Fibroblast of the aortic adventitia (primary cell): ENCODE measurements at places on chromosomes 13 and 19. TPM values are rescaled to one million over a fixed set of nuclear protein-coding genes. Genes with fewer than 3 reads are reported as not detected.
A peak's percentile ranks its signal among the peaks of the same experiment; 100 is the strongest.

TRAPPC6A gene
- 6.9 and 10.1 TPM in 2 replicates for total RNA-seq

DNA sequence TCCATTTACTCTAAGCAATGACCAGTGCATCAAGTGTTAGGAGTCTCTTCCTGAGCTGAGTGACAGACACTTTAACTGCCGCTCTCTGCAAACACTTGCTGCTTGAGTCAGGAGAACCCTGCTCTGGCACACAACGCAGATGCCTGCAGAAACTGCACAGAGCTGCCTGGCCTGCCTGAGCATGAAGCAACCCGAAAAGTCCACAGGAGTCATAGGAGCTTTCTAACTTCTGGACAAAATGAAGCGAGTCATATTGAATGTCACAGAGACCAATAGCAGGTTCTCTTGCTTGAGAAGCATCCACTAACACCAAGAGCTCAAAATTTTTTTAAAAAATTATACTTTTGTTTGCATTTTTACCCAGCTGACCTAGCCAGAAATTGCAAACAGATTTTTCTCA is 232.4 kb downstream of the LHFPL6 start:
- peak; percentile 34 for DNase-seq

GRCh38 chr13:44540761-44541434 is 35.2 kb downstream of the TSC22D1 start:
- no peak for DNase-seq

DZIP1 gene
- total RNA-seq, result 20.1 and 37.3 TPM in 2 replicates

CYP4F8 gene
- not detected in 2 replicates for total RNA-seq

- DNase-seq, result peak; percentile 58
These were observed at the start of gene MAST3 for GRCh38 chr19:18097217-18097992. Gene MAST3, plus strand, starts transcription at chr19:18097778. Its CDS starts 15 bp downstream, at chr19:18097793.

GRCh38 chr19:46533078-46533620 is 37.5 kb upstream of the PNMA8B start:
- no peak for DNase-seq

NRTN gene
- 0.09 TPM in 1 of 2 replicates, not detected in the other for total RNA-seq

DNA sequence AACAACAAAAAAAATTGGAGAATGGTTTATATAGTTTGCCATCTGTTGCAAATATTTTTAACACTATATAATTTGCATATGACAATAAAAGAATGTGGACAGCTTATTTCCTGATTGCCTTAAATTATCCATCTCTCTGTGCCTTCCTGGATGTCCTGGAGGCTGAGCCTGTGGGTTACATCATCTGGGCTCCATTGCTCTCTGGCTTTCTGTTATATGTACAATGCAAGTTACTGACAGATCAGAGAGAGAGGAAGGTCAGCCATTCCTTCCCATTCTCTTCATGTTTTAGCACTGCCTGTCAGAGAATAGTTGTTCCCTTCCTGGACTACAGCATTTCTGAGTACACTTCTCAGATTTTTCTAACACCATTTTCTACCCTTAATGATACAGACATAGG is 758.3 kb upstream of the PCDH20 start:
- DNase-seq, result no peak

- peak; percentile 89 for DNase-seq
These were observed 53.7 kb downstream of the RASA3 start for GRCh38 chr13:114078461-114079451.

DNA sequence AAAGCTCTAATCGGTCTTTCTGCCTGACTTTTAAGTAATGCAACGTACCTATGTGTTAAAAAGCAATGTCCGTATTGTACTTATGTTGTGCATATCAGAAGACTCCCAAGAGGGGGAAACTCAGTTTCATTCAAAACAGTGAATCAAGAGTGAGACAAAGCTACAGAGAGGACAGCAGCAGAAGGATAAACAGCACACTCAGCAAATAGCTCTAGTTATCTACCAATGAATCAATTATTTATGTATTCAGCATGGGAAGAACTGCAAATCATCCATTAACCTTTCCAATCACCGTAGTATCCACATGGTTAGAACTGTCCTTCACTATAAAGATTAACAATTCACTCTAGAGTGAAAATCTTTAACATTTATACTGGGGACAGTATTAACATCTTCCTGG is 36.7 kb upstream of the SOHLH2 start:
- DNase-seq, result no peak

GRCh38 chr19:54905421-54905802 is 536 bp upstream of the NCR1 start:
- DNase-seq, result no peak

DNA sequence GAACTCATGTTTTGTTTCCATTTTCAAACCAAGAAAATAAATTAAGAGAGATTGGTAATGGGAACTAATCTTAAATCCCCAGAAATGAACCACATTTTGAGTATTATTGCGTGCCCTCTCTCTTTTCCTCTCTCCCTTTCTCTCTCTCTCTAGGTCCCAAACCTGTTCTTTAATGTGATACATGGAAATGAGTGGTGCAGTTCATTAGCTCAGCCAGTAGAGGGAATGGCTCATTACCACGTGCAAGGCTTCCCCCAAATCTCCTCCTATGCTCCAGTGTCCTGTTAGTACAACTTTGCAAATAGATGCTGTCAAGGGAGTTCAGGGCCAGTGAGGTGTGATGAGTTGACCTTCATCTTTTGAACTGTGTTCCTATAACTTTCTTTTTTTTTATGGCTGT is 178.4 kb downstream of the FGF9 start:
- peak; percentile 3 for DNase-seq

DNA sequence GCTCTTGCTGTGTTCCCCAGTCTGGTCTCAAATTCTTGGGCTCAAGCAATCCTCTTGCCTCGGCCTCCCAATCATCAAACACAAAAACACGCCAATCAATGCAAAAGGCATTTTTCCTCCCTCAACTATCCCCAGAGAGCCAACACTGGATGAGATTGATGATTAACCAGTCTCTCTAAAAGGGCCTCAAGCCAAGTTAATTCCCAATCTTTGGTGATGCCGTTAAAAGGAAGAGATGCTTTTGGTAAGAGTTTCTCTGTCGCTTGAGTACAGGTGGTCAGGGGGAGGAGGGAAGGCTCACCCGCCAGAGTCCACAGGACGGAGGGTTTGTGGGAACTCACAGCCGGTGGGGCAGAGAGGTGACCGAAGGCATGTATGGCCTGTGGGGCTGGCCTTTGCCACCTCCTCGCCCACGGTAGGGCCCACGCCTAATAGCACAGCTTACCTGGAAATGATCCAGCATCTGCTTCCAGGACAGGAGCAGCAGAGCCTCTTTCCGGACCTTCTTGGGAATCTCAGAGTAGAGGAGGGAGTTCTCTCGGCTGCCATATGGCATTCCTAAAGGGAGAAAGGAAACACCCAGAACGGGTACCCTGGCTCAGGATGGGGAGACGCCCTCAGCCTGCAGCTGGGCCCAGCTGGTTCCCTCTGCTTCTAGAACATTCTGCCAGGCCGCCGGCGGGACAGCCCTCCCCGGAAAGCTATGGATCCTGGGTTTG is 18.1 kb downstream of the DPP9 start:
- DNase-seq, result no peak

DNA sequence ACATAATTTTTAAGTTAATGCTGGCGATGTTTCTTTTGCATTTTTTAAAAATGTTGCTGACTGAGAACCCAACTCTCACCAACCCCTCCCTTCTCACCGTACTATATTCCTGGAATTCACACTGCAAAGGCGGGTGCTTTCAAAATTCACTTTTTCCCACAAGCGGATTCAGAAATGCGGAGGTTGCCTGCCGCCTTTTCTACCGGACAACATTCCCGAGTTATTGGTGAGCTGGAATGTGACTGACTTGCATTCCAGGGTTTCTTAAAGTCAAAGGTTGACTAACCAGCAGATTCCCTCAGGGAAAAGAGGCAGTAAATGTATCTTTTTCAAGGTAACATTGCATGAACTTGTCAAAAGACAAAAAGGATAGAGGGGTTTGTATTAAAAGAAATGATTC is 113.3 kb downstream of the RAB20 start:
- peak; percentile 23 for DNase-seq

CEACAM20 gene
- not detected in 2 replicates for total RNA-seq

- no peak for DNase-seq
These were observed 43.7 kb downstream of the NUMBL start for GRCh38 chr19:40646743-40647254.

DNA sequence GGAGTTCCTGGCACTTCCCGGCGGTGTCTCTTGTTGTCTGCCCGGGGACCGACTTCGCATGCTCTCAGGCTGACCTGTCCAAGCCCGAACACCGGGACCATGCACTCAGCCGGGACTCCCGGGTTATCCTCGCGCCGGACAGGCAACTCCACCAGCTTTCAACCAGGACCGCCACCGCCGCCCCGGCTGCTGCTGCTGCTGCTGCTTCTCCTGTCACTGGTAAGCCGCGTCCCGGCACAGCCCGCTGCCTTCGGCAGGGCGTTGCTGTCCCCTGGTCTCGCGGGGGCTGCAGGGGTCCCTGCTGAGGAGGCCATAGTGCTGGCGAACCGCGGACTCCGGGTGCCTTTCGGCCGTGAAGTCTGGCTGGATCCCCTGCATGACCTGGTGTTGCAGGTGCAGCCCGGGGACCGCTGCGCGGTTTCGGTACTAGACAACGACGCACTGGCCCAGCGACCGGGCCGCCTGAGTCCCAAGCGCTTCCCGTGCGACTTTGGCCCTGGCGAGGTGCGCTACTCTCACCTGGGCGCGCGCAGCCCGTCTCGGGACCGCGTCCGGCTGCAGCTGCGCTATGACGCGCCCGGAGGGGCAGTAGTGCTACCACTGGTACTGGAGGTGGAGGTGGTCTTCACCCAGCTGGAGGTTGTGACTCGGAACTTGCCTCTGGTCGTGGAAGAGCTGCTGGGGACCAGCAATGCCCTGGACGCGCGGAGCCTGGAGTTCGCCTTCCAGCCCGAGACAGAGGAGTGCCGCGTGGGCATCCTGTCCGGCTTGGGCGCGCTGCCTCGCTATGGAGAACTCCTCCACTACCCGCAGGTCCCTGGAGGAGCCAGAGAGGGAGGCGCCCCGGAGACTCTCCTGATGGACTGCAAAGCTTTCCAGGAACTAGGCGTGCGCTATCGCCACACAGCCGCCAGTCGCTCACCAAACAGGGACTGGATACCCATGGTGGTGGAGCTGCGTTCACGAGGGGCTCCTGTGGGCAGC is 661 bp downstream of the FREM2 start:
- DNase-seq, result no peak

KIR2DL3 gene
- total RNA-seq, result not detected in 2 replicates

DNA sequence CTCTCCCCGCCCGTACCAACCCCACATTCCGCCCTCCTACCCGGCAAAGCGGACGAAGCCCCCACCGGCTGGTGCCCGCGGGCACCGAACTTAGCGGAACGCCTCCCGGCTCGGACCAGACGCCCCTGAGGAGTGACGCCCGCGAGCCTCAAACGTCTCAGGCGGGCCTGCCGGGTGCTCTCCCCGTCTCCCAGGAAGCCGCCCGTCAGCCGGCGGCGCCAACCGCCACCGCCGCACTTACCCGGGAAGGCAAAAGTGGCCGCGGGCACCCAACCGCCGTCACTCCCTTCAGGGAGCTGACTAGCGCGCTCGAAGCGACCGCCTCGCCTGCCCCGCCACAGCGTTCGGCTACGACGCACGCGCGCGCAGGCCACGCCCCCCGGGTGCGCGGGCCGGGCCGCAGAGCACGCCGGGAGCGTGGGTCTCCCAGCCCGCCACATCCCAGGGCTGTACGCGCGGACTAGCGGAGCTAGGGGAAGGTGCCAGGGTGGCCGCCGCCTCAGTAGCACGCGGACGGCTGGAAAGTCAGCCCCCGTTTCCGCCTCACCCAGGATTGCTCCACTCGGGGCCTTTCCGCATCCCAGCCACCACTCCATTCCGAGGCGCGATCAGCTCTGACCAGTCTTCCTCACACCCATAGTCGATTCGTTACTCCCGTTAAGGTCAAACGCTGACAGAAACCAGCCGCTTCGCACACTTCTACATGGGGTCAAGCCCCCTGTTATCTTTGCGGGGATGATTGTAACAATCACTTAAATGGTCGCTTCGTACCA is at the start of gene TEX30:
TSS of gene TEX30 (minus strand) at position 346 of the 773 bp plus-strand sequence. CDS start 3,760 bp downstream, outside the sequence.
- DNase-seq, result peak; percentile 75

- no peak for DNase-seq
These were observed 12.7 kb upstream of the ZNF43 start for GRCh38 chr19:21848706-21849105.

- DNase-seq, result no peak
These were observed 65.2 kb downstream of the RAP2A start for GRCh38 chr13:97499181-97499580.

RYR1 gene
- under 0.01 TPM in 1 of 2 replicates, not detected in the other for total RNA-seq

GRCh38 chr19:48190288-48190884 is 19.9 kb downstream of the ZSWIM9 start:
- no peak for DNase-seq

FPR3 gene
- not detected in 2 replicates for total RNA-seq

DNA sequence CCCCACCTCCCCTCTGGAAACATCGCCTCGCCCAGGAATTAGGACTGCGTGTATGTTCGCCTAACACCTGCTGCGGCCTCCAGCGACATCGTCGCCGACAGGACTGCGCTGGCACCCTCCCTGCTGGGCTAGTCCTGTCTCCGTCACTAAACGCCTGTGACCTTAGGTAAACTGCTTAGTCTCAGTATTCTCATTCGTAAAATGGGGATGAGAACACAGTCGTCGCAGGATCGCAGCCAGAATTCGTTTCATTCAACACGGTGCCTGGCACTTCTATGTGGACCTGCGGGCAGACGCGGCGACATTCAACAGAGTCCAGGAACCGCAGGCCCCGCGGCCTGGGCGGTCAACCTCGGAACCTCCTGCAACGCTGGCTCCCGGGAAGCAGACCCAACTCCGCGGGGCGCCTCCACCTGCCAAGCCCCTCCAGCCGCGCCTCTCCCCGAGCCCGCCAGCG is 485 bp downstream of the CRYL1 start:
- peak; percentile 12 for DNase-seq
